Bronchial epithelial cell (primary cell): ENCODE measurements at places on chromosomes 2 and 18.

GRCh38 chr2:144456680-144457079 is 63.2 kb downstream of the ZEB2 start:
- peak; percentile 76 for DNase-seq

DNA sequence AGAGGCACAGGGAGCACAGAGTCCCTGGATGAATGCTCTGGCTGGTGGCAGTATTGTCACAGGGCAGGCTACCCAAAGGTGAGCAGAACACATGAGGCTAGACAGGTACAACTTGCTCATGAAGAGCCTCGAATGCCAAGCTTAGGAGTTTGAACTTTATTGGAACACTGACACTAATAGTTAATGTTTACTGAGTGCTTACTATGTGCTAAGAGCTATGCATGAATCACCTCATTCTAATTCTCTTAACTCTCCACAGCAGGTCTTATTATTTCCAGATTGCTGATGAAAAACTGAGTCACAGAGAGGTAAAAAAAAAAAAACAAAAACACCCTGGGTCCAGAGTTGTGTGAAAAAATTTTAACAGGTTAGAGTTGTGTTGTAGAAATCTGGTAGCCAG is 6.1 kb upstream of the EMX1 start:
- peak; percentile 90 for DNase-seq

DNA sequence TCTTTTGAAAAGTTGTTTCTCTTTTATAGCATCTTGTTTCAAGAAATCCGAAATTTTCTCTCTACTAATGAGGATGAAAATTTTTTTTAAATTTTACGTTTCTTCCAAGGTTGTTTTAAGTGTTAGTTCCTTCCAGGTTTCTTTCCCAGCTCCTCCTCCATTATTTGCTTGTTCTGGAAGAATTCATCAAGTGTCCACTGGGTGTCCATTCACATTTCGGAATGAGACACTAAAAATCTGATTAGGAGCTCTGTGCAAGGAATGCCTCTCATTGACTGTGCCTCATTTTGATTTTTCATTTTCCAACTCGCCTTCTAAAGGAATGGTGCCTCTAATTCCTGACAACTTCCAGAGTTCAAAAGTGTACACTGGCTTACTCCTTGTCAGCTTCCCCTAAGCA is 6.1 kb downstream of the SP100 start:
- DNase-seq: no peak

DNA sequence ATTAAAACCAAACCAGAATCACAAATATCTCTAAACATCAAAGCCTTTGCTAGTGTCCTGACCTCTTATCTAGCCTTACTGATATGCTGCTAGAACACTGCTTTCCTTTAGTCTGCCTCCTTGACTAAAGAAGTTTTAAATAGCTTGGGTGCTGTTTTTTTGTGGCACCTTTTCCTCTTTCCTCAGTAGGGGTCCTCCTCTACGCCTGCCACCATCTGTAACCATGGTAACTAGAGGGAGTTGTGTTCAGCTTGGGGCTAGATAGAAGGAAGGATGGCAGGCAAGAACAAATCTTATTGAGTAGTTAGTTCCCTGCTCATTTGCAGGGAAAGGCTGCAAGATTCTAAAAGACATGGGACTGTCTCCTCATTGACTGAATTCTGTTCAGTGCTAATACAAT is 86.0 kb downstream of the TAF4B start:
- DNase-seq: no peak

DNA sequence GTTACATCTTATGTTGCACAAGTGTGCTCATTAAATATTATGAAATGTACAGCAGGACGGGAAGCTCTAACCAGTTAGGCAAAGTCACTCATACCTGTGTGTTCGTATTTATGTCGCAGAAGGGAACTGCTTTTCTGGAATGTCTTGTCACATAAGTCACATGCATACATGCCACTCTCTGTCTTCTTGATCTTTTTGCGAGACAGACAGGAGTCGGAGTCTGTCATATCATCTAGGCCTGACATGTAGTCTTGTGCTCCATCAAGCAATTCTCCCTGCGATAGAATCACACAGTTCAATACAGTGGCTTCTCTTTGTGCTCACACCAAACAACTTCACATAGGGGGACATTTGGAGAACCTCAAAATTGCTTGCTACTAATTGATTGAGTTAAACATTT is 123.6 kb downstream of the ZEB2 start:
- DNase-seq: no peak

DNA sequence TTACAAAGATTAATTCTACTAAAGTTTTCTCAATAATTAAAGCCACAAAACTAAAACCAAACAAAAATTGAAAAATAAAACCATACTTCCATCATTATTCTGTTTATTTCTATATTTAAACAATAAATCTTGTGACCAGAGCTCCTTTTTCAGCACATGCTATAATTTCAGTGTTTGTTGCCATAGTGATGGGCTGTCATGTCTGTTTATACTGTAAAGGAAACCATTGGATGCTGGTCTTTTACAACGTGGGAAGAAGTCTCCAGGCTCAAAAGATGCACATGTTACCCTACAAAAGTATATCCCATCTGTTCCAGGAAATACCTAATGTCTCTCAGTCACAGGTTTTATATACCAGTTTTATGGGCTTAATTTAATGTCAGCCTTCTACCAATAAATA is 100.1 kb upstream of the MC2R start:
- DNase-seq: no peak

GRCh38 chr2:69766014-69766413 is 24.1 kb downstream of the ANXA4 start:
- no peak for DNase-seq

DNA sequence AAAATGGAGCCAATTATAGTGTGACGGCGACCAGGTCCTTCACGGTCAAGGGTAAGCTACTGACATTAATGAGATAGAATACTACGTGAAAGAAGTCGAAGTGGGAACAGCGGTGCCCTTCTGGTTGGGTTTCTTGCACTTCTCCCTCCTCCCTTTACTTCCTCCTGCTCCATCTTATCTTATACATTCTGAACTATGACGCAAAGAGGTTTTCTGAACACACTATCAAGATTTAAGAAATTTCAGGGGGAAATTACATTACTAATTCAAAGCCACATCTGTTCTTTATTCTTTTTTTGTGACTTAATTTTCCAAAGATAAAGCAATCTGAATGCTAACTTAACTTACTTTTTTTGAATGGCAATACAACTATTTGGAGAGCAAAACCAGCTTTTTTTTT is 14.8 kb upstream of the IL18R1 start:
- DNase-seq: no peak

GRCh38 chr2:120609826-120610395 is 125.8 kb upstream of the GLI2 start:
- no peak for DNase-seq

DNA sequence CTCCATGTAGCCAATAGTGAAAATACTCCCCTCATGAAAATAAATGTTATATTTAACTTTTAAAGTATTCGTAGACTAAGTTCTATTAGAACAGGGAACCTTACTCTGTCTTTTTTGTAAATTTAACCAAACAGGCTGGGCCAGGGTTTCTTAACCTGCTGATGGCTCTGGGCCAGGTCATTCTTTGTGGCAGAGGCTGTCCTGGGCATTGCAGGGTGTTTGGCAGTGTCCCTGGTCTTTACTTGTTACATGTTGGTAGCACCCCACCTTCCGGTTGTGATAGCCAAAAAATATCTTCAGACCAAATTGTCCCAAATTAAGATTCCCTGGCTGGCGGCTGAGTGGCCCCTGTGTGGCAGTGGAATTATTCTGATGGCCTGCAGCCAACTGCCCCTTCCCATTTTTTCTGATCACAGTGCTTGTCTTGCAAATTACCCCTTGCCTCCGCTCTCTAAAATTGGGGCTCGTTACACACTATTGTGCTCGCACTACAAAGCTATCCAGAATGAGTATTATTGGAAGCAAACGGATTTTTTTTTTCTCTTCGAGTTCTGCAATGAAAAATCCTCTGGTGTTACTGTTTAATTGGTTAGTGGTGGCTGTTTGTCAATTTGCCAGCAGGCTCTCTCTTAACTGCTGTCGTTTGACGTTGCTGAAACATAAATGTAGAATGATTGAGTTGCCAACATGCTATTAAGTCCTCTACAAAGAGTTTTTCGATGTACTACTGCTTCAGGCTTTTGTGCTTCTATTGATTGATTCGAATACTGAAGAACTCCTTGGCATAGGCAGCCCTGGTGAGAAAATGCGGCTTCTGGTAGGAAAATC is 216.9 kb downstream of the SH3RF3 start:
- no peak for DNase-seq

- DNase-seq: peak; percentile 34
Measured at GRCh38 chr2:48829036-48829435, 73.5 kb upstream of the LHCGR start.

DNA sequence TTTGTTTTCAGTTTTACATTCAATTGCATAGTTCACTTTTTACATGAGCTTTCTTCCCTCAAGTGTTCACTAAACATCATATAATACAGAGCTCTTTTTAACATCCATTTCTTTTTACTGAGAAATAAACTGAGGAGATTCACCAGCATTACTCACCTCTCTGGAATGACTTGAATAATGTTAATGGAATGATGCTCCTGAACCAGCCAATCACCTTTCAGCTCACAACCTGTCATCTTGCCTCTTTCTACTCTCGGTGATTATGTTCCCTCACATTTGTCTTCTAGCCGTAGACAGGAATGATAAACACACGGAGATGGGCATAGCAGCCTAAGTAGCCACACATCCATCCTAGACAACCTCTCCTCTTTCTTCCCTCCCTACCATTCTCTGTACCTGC is 301.7 kb downstream of the PAX3 start:
- DNase-seq: peak; percentile 82

- peak; percentile 35 for DNase-seq
Measured at GRCh38 chr2:43341959-43342757, 115.8 kb upstream of the ZFP36L2 start.

- DNase-seq: no peak
Measured at GRCh38 chr18:77393519-77393918, 143.9 kb downstream of the GALR1 start.

- peak; percentile 29 for DNase-seq
Measured at GRCh38 chr2:108194409-108195132, 45.2 kb upstream of the SULT1C3 start.

DNA sequence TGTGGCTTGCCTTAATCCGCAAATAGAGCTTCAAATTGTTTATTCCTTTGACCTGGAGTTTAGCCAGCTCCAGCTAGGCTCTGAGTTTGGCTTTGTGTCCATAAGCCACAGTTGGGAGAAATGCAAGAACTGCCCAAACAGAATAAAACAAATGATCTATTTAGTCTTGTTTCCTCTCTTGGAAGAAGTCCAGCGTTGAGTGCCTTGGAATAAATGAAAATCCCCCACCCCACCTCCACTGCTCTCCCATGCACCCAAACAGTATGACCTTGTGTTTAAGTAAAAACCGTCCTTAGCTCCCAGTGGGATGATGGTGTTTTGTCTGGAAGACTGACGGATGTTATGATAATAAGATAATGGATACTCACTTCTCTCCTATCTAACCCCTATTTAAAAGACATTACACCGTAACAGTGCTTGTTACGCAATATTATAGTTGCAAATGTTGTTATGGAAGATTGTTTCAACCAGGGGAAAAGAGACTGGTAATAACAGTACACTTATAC is 3.2 kb upstream of the SERPINE2 start:
- DNase-seq: no peak

DNA sequence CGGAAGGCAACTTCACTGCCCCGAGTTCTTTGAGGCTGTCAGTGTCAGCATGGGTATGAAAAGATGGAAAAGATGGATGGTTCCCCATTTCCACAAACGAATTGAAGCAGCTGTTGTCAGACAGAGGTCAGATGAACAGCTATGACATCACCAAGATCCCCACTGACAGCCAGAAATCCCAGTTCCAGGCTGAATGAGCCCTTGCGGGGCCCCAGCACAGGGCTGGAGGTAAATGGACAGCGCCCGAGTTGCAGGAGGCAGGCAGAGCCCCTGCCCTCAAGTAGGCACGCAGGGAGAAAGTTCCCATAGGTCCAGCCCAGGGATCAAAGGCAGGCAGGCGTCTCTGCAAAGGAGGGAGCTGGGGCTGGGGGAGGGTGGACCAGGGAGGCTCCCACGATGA is 169.5 kb upstream of the AGAP1 start:
- DNase-seq: no peak

GRCh38 chr18:62988471-62988870 is 273.1 kb downstream of the PHLPP1 start:
- no peak for DNase-seq

DNA sequence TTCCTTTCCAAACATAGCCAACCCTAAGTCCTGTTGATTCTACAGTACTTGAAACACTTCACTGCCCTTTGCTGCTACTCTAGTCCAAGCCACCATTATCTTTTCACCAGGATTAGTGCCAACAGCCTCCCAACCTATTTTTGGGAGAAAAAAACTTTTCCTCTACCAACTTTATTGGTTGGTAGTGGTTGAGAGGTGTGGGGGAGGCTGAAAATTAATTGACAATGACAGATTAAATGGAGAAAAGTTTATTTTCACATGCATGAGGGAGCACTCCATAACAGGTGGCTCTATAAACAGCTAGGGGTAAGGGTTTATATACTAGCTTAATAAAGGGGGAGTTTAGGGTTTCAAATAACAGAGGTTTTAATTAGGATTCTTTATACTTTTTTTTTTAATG is 37.8 kb upstream of the ITPRID2 start:
- DNase-seq: no peak

- DNase-seq: no peak
Measured at GRCh38 chr2:207901829-207902228, 123.5 kb downstream of the PLEKHM3 start.

DNA sequence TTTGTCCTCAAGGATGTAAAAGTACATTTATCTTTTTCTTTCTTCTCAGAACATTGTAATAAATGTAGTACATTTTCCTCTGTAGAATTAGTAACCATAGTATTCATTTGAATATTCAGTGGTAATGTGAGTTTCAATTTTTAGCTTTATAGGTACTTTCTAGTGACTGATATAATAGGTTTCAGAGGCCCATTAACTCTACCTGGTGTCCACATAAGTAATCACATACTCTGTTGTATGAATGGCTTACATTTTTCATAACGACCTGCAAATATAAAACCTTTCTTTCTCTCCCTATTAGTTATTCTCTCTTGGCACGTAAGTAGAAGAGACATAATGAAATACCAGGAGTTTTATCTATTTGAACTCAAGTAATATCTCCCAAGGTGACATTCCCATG is 1017.6 kb downstream of the DPP10 start:
- DNase-seq: no peak

- DNase-seq: peak; percentile 100
Measured at GRCh38 chr2:168992026-168992425, 39.1 kb downstream of the ABCB11 start.

- no peak for DNase-seq
Measured at GRCh38 chr2:222998459-222998858, 53.5 kb upstream of the KCNE4 start.

DNA sequence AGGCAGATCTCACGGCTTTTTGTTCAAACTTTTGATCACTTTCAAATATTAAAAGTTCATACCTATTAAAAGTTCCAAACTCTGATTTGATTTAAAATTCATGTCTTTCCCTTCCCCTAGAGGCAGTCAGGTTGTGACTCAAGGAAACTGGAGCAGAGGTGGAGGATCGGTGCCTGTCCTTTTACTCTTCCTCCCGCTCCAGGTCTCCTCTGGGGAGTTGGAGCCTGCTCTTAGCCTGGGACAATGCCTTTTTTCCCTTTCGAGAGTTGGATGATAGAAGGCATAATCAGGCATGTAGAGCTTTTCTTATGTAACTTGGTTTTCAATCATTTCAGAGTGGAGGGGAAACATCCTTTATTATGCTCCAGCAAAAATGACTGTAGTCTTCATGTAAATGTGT is 1706.1 kb upstream of the CELF4 start:
- no peak for DNase-seq
